Activated CD4-positive, alpha-beta T cell treated with anti-CD3 and anti-CD28 coated beads for 4 hours (primary cell): ENCODE measurements at places on chromosomes 5 and 9.

DNA sequence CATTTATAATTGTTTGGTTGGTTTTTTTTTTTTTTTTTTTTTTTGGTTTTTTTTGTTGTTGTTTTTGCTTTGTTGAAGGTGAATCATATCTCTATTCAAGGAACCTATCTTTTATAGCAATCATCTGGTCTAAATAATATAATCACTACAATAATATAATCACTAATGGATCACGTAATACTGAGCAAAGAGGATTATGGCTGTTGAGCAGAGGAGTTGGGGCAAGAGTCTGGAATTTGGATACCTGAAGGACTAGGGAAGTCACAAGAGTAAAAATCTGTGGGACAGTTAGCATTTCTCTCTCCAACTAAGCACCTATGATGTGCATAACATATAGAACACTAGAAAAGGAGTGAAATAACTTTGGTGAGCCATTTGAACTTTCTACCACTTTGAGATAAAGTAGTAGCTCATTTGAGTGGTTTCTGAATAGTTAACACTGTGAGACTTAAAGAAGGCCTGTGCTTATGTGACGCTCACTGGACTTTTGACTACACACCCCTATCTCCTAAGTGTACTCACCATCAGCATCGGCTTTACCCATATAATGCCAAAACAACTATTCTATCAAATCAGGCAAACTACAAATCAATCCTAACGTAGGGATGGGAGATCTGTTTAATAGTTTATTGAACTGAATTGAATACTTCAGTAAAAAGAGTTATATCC is 564.9 kb upstream of the TUSC1 start:
- DNase-seq = no peak

DNA sequence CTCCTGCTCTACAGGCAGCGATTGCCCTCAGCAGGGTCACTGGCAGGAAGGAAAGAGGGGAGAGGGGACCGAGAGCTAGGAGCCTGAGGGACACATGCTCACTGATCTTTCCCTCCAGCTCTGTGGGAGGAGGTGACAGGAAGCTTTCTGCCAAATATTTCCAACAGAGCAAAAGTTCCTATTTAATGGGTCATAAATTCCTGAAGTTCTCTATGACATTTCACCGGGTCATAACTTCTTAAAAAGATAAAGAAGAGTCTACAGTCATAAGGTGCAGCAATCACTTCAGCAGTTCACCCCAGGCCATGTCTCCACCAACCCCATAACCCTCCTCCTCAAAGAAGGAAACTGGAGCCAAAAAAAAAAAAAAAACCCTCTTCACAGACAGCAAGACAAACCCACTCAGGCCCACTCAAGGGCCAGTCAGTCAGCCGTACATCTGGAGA is 481.1 kb downstream of the NR2F1-AS1 start:
- DNase-seq = no peak

- no peak for DNase-seq
These were observed 259.4 kb downstream of the TLR4 start for GRCh38 chr9:117963493-117964090.

DNA sequence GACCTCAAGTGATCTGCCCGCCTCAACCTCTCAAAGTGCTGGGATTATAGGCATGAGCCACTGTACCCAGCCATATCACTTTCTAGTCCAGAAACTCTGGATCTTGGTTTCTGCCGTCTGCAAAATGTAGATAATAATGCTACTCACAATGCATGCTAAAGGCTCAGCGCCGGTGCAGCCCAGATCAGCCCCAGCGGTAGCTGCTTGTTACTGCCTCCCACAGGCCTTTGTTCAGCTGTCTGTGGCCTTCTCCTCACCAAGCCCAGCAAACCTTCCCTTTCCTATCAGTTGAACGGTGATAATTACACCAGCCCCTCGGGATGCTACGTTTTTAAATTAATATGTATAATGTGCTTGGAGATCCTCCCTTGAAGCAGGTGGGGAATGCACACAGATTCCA is 26.2 kb upstream of the MSX2 start:
- DNase-seq = no peak

GRCh38 chr5:132259069-132259851 is 1.8 kb downstream of the PDLIM4 start:
- no peak for DNase-seq

GRCh38 chr9:4290427-4290837 is 9.4 kb downstream of the GLIS3 start:
- no peak for DNase-seq

DNA sequence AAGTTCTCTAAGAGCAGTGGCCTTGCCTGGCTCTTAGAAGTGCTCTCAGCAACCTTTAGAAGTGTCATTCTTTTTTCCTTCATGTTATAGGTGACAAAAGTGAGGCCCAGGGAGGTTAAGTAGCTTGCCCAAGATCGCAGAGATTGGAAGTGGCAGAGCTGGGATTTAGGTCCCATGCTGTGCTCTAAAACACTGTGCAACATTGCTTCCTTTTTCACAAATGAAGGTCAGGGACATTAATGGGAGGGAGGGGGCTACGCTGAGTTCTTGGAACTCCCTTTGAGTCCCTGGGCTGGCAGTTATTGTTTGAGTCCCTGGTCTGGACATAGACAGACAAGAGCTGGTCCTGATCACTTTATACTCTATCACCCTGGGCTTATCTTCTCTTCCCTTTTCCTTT is 45.3 kb downstream of the PAM start:
- no peak for DNase-seq

DNA sequence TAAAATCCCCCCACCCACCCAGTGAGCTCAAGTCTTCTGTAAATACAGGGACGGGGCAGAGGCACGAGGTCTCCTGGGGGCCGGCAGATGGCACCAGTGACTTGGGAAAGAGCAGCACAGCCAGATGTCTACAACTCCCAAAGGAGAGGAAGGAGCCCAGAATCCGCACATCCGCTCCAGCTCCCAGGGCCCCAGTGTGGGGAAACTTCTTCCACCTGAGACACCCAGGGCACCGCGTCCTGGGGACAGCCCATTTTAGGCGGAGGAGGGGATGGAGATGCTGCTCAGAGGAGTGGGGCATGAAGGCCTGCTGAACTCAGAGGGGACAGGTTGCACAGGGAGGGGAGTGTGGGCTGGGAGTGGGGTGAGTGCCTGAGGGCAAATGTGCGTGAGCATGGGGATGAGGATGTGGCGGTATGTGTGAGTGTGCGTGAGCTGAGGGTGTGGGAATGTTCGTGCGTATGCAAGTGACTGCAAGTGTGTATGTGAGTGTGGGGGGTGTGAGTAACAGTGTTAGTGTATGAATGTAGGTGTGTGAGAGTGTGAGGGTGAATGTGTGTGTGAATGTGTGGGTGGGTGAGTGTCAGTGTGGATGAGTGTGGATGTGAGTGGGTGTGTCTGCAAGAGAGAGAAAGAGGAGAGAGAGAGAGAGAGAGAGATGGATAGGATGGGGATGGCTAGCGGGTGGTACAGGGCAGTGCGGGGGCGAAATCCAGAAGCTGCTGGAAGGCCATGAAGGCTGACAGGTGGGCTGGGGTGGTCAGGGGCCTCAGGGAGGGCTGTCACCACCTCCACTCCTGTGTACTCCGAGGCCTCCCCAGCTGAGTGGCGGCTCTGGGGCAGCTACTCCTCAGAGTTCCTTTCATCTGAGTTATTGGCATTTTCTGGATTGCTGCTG is 63.5 kb downstream of the DUSP1 start:
- DNase-seq = no peak

DNA sequence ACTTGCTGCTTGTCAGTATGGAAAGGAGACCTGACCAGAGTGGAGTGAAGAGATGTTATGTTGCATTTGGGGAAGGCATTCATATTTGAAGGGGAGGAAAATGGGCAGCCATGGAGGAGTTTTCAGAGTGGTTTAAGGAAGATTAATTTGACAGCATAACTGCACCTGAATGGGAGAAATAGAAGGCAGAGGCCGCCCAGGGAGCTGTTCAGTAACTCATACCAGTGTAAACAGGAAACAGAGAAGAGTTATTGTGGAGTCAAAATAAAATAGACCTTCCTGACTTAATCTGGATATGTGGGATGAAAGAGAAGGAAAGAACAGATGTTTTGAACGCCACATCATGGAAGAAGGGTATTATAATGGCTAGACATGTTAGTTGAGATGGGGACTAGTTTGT is 13.4 kb downstream of the SLC44A1 start:
- no peak for DNase-seq

DNA sequence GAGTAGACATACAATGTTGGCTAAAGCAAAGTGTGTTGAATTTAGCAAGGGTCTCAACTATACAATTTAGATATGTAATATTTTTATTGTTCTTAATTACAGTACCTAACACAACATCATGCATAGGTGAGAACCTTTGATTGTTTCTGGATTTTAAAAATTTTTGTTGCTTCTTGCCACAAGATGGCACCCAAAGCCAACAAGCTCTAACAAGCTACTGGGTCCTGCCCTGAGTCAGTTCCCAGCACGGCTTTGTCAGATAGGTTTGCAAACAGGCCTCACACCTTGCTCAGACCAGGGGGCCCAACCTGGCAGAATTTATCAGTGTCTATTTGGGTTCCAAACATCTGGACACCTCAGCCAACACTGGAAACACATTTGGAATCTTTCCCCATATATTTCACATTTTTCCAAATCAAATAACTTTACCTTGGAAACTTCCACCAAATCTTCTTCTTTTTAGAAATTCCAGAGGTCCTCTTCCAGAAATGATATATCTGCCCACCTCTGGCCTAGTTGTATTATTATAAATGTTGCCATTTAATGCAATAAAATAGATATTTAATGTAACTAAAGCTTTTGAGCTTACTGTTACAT is 49.5 kb upstream of the EGFLAM start:
- DNase-seq = no peak
